ENCODE measurements at places on chromosomes 1 and 21.

DNA sequence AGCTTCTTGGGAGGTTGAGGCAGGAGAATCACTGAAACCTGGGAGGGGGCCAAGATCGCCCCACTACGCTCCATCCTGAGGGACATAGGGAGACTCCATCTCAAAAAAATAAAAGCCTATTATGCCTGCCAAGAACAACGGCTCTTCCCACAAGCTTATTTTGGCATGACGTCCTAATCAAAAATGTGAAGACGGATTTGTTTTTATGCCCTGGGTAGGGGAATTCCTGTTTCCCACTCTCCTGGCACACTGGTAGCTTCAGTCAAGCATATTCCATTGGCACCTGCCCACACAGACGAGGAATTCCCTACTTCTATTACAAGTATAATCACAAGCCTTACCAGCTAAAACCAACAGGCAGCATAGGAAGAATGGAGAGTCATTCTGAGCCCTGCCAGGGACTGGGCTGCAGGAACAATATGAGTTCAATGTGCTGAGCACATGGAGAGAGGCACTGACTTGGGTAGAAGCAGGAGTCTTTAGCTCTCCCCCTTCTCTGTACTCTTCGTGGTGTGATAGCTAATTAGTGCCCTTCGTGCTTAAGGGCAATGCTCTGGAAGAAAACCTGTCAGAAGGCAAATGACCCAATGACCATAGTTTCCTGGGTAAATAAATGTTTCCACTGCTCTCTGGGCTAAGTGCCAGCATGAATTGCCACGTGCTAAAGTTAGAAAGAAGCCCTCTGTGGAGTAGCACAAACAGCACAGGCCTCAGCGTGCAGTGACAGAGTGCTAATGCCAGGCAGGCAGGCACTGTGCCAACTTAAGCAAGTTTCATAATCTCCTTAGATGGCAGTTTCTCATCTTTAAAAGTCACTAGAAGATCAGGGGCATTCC is 16.8 kb downstream of the TNFSF4 start:
- DNase-seq: no peak

- no peak for DNase-seq
These were observed 46.5 kb downstream of the NENF start for GRCh38 chr1:212479188-212479587.

- DNase-seq: no peak
These were observed 160.2 kb downstream of the ATP6V1G3 start for GRCh38 chr1:198380275-198380674.

- DNase-seq: no peak
These were observed 141.8 kb downstream of the CTH start for GRCh38 chr1:70552662-70553566.

- DNase-seq: no peak
These were observed 98.5 kb downstream of the AKT3 start for GRCh38 chr1:243751506-243751905.

- DNase-seq: no peak
These were observed 8.0 kb upstream of the CELSR2 start for GRCh38 chr1:109241344-109241743.

DNA sequence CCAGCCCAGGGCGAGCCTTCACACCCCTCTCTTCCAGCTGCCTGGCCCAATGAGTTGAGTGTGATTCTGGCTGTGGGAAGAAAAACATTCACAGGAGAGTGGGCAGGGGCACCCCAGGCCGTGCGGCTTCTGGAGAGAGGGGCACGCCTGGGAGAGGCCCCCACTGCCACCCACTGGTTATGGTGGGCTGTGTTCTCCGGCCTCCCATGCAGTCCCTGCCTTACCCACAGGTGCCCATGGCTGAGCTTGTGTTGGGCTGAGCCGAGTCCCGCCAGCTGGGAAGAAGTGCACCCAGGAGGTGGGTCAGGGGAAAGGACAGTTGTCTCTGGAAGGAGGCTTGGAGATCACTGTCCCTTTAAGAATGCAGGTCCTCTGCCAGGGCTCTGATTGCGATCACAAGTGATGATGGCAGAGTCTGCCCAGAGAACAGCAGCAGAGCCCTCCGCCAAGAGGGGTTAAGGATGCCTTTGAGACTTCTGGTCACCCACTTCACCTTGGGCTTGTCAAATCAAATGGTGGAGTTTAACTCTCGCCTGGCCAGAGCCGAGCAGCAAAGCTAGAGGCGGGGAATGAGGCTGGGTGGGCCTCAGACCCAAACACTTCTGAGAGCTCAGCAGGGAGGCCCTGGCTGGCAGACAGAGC is 124.7 kb upstream of the ARHGEF16 start:
- peak; percentile 5 for DNase-seq

GRCh38 chr1:157838966-157839365 is 2.6 kb downstream of the CD5L start:
- no peak for DNase-seq

DNA sequence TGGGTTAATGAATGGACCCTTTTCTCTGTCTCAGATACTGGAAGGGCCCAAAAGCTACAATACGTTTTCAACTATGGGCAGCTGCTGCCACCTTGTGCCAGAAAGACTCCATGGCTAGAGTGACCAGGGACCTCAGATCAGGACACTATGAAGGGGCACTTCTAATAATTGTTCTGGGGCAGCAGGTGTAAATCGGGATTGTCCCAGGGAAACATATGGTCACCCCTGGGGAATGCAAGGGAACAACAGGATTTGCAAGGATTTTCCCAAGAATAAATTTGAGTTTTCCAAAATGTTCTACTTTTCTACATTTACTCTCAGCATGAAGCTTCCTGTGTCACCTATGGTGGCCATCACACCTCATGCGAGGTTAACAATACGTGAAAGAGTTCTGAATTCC is 12.0 kb upstream of the FCAMR start:
- DNase-seq: peak; percentile 28

GRCh38 chr1:186519982-186520381 is 59.1 kb upstream of the PDC start:
- DNase-seq: no peak

GRCh38 chr1:26360807-26361604 is 7.1 kb upstream of the CRYBG2 start:
- no peak for DNase-seq

DNA sequence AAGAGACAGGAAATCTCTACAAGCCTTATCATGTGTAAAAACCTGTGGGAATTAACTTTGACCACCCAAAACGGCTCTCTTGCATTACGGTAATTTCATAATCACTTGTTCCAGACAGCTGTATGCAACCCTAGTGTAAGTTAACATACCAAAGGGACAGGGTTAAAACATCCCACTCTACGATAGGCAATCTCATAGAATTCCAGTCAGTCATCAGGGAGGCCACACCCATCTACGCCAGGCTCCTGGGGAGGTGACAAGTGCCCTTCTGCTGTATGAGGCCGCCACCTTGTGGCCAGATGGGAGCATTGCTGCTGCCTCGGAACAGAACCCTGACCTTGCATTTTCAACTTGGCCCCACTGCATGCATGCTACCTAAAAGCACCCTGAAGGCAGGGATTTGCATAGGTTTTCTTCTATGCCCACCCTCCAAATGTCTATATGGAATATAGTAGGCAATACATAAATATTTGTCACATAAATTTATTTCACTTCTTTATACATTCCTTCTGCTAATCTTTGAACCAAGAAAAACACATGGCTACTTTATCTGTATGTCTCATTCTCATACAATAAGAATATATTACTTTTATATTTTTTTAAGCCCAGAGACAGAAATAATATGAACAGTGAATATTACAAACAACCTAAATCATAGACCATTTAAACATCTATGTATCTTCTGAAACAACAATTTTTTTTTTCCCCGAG is 12.6 kb downstream of the HSF2BP start:
- DNase-seq: peak; percentile 87

GRCh38 chr1:7046314-7046713 is 261.1 kb downstream of the CAMTA1 start:
- DNase-seq: no peak

GRCh38 chr1:9129266-9130041 is 552 bp upstream of the GPR157 start:
- peak; percentile 10 for DNase-seq

DNA sequence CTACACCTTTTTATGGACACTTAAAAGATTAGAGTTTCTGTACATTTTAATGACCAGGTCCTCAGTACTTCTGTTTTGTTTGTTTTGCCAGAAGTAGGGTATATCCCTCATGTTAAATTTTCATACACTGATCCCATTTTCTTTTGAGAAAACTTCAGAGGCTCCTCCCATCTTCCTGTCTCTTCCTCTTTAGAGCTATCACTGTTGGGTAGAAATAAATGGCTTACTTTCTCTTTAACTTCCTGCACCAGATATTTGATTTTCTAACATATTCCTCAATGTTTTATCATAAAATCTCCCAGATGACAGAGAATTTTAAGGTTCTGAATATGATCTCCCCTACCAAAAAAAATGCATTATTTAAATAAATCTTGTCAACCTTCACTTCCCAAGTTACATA is 23.4 kb downstream of the VAV3 start:
- DNase-seq: no peak

- DNase-seq: no peak
These were observed 8.6 kb upstream of the AK2 start for GRCh38 chr1:33045246-33045645.

DNA sequence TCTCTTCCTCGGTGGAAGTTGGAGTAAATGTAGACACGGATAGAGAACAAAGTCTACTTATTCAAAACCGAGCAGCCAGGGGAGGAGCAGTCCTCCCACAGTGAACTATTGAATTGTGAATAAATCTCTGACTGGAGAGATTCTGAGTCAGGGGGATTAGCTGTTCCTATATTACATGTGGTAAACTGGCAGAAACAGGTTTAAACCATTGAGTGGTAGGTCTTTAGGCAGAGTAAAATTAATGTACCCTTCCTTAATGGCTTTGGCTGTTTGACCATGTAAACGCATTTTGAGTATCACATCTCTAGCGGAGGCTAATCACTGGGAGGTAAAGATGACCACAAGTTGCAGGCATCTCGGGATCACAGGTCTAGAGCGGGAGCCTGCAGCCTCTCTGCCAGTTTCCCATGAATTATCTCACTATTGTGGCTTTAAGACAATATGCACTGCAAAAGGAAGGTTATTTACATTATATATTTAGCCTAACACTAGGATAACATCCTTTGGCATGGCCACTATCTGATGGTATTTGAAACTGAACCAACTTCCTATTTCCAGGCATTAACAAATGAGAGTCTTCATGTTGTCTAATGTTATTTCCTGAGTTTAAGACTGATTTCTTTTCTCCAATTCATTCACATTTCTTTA is 7.9 kb upstream of the DISC1 start:
- DNase-seq: no peak

GRCh38 chr21:41655259-41655658 is 111.6 kb downstream of the RIPK4 start:
- no peak for DNase-seq

DNA sequence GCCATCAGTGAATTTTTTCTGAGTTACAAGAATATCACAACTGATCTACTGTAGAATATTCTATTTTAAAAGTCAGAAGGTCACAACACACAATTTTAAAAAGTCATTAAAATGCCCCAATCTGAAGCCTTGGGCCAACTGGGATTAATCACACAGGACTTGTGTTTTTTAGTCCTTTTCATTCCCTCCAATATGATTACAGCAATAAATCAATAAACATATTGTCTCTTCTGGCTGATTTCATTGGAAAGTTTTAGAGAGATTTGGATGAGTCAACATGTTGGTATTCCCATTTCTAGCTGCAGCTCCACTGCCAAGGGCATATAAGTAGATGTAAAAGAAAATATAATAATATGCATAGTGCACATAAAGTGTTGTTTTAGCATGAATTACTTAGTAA is 85.8 kb downstream of the NIBAN1 start:
- DNase-seq: no peak

- DNase-seq: no peak
These were observed 23.1 kb downstream of the KIAA0040 start for GRCh38 chr1:175169286-175170018.

- DNase-seq: no peak
These were observed 7.8 kb upstream of the TNFSF18 start for GRCh38 chr1:173058556-173058955.

- peak; percentile 81 for DNase-seq
These were observed 27.8 kb downstream of the ILDR2 start for GRCh38 chr1:166947398-166948043.

DNA sequence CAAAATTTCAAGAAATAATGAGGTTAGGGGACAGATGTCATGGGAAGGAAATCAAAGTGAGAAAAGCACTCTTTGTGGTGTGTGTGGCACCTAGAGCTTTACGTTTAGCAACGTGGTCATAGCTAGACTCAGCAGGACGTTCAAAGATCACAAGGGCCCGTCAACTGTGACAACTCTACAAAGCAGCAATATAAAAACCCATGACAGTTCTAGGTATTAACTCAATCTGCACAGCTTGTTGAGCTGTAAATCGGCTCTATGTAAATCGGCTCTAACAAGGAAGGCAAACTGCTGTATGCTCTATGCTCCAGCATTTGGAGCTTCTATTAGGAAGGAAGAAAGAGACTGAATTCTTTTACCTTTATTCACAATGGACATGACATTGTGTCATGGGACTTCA is 64.8 kb downstream of the TP53BP2 start:
- DNase-seq: no peak

DNA sequence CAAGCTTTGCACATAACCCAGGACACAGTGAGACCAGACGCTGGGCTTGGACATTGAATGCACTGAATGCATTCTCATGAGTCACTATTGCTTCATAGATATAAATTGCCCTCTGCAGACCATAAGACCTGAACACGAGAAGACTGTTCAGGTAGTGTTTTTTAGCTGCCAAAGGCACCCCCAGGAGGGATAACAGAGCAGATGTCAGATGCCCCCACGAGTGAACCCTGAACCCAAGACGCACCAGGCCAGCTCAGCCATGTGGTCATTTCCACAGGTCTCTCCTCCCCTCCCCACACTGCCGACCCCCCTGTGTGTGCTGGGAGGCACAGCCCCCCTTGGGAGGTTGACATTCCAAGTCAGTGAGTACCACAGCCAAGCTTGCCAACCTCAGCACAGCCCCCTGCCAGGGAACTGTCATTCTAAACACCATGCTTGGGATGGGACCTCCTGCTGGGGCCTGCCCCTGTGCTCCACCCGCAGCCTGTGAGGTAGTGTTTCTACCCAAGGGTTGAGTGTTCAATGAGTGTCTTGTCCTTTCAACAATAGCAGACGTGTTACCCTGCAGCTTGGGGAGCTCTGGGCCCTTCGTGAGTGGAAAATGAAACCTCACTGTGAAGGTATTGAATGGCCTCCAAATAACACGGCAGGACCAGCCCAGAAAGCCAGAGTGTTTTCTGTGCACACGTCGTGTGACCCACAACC is 68.2 kb downstream of the PSMG1 start:
- no peak for DNase-seq

DNA sequence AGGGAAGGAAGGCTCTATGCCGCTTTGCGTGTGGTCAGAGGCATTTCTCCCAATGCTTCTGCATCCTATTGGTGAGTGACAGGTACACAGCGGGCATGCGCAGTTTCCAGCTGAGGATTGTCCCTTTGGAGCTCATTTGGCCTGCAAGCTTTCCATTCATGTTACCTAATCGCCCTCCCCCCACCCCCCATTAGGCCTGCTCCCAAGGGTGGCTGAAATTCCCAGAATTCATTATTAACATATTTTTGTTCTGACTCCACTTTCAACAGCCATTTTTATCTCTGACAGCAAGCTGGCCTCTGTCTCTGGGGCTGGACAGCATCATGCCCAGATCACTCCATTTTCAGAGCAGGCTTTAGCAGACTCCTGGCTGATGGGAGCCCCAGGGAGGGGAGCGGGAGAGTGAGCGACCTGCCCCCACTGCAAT is 25.6 kb downstream of the MIS18A start:
- DNase-seq: no peak

GRCh38 chr1:101191049-101191448 is 45.8 kb upstream of the S1PR1 start:
- no peak for DNase-seq

GRCh38 chr21:15400905-15401304 is 328.9 kb upstream of the USP25 start:
- no peak for DNase-seq

- DNase-seq: no peak
These were observed 55.4 kb upstream of the LMO4 start for GRCh38 chr1:87273291-87273690.

All from NCI-H187 (cell line).